ENCODE measurements at places on chromosomes 6 and 20.

GRCh38 chr6:150025201-150025917, at the start of gene RAET1L:
Gene RAET1L, minus strand, starts transcription at chr6:150025532. Its CDS starts 61 bp downstream, at chr6:150025471.
- DNase-seq: no peak

- no peak for DNase-seq
Measured at GRCh38 chr20:46649965-46650542, 1.2 kb downstream of the SLC13A3 start.

DNA sequence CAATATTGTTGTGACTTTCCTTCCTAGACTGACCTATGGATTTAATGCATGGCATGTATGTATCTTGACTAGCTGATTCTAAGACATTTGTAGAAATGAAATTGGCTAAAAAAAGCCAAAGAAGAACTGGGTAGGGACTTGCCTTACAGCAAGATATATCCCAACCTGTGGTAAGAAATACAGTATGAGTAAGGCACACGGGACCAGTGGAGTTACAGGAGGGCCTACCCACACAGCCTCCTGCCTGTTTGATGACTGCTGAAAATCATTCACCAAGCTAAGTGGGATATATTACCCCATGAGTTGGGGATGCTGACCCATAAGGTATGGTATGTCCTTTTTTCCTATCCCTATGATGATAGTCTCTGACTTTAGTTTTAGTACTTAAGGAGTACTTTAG, 112.2 kb downstream of the INSM1 start:
- DNase-seq: no peak

DNA sequence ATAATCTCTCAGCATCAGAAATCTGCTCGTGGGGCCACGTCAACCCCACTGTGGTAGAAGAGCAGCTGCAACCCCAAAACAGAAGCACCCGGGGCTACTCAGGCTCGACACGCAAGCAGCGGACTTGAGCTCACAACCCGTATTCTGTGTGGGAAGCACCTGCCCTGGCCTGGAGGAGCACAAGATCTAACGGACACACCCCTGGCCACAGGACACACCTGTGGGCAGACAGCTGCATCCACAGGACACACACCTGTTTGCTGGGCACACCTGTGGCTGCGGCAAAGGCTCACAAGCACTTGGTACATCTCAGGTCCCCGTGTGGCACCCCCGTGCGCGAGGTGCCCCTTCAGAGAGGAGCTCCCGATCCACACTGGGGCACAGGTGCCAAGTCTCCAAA, 36.5 kb downstream of the ZBTB46 start:
- DNase-seq: no peak

DNA sequence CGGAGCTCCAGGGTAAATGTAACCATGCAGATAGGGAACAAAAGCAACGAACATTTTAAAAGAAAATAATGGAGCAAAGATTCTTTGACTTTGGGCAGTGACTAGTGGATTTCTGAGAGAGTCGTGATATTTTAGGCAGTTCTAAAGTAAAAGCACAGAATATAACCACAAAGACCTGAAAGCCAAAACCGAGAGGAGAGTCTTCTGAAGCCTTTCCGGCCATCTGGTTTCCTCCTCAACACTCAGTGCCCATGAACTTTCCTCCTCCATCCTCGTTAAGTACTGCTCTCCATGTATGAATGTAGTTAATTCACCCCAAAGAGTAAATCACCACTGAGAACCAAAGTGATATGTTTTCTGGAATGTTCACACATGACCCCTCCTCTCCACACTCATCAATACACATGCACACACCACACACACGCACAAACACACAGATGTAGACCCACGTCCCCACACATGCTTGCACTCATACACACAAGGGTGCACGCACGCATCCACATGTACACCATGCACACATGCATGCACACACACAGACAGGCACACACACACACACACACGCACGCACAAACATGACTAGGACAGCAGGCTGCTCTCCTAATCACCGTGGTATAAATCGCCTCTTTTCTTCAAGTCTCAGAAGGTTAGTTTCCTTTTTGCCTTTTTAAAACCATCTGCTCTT, 109.5 kb downstream of the MYLK4 start:
- no peak for DNase-seq

- DNase-seq: no peak
Measured at GRCh38 chr6:43243664-43244321, 512 bp downstream of the TTBK1 start.

DNA sequence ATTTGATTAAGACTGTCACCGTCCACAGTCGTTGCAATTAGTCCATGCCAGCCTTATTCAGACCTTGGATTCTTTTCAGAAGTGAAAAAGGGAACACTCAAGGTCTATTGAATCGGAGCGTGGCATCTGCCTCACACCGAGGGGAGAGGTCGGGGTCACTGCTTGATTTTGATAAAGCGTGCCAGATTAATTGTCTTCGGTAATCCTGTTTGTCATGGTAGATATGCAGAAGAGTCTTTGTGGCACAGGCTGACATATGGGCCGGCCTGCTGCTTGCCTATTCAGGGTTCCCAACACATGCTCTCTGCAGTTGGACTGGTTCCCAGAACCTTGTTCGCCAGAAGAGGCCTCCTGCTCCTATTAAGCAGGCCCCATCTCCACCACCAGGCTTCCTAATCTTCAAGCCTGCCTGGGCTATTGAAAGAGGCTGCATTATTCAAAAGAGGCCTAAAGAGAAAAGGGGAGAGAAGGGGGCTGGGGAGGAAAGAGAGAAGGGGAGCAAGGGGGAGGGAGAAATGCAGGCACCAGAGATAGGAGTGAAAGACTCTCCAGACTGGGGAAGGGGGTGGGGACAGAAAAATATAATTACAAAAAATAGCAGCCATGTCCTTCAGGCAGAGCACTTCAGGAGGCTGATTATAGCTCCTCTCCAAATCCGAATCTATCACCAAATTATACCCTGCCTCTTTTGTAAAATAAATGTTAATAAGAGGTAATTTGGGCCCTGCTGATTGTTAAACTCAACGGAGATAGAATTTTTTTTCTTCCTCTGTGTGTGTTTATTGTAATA, 611.3 kb downstream of the HDGFL1 start:
- no peak for DNase-seq

DNA sequence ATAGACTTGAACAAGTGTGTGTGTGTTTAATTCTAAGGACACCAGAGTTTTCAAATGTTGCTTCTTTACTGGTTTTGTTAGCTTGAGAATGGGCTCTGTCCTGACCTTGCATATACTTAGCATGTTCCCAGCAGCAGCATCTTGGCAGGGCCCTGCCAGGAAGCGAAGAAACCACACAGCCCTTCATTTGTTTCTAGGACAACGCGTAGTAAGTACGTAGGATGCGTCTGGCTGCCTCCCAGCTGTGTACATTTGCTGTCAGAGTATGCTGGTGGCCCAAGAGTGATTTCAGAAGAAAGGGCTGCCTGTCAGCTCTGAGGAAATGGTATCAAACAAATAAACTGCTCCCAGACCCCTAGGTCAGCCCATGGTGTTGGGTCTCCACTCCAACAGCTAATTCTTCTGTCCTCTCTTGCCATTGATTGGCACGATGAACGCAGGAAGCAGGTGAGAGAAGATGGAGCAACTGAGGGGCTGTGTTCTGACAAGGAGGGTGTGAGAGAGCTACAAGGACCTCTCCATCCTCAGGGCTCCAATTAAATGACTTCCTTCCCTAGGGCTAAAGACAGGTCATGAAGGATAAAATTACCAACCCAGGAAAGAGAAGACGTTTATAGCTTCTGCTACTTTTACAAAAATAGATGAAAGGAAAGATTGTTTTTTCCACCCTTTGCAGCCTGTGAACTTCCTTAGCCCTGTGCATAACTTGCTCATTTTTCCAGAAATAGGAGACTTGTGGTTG, 55.9 kb upstream of the HDDC2 start:
- DNase-seq: no peak

GRCh38 chr6:74658391-74658790, 547.5 kb downstream of the COL12A1 start:
- no peak for DNase-seq

GRCh38 chr6:127518710-127519468, at the start of gene MTCL3:
Gene MTCL3, minus strand, starts transcription at chr6:127519335.
- DNase-seq: no peak

DNA sequence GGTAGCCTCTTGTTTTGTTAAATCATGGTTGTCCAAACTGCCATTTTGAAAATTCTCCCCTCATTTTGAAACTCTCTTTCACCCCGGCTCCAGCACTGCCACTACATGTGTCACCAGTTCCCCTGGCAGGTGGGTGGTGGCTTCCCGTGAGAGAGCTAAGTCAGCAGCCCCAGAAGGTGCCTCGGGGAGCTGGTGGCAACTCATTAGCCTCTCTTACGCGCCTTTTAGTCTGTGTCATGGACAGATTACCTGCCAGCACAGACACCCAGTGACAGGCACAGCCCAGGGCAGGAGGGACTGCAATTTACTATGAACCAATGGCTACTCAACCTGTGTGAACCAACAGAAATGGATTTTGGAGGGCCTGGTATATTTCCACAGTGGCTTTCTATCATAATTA, 147.1 kb upstream of the SASH1 start:
- no peak for DNase-seq

- DNase-seq: no peak
Measured at GRCh38 chr6:12280458-12280857, 9.7 kb upstream of the EDN1 start.

DNA sequence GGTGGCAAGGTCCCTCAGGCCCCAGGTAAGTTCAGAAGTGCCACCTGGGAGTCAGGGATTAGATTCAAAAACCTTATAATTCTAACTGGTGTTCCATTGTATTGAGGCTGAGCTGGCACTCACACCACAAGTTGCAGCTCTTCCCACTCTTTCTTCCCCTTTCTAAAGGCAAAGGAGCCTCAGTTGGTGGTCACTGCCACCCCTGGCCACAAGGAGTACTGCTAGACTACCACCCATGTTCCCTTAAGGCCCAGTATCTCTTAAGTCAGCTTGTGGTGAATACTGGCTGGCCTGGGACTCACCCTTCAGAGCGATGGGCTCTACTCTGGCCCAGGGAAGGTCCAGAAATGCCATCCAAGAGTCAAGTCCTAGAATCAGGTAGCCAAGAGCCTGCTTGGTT, 421.1 kb upstream of the KHDRBS2 start:
- DNase-seq: no peak

DNA sequence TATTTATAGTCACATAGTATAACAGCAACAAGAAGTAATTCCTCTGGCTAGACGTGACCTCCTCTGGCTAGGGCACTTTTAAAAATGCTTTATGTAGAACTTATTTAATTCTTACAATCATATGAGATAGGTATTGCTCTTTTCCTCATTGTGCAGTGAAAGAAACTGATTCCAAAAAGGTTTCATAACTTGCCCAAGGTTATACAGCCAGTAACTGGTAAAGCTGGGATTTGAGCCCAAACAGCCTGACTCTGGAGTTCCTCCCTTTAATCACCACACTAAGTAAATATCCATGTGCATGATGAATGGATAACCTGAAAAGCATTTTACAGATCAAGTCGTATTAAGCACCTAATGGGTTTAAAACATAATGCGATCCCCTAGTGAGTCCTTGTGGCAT, 214.6 kb downstream of the PRL start:
- no peak for DNase-seq

- no peak for DNase-seq
Measured at GRCh38 chr20:50601511-50602431, 89.6 kb downstream of the RIPOR3 start.

DNA sequence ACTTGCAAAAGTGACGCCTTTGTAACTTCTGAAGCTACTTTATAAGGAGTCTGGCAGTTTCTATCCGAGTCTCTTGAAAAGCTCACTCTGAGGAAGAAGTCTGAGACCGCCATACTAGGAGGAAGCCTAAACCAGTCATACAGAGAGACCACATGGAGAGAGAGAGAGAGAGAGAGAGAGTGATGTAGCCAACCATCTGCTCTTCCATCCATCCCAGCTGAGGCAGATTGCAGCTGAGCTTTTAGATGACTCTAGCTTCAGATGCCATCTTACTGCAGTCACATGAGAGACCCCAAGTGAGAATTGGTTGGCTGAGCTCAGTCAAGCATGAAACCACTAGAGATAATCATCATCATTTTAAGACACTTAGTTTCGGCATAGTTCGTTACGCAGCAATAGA, 15.0 kb upstream of the DTNBP1 start:
- no peak for DNase-seq

- no peak for DNase-seq
Measured at GRCh38 chr20:33399924-33400323, 1.4 kb downstream of the CDK5RAP1 start.

DNA sequence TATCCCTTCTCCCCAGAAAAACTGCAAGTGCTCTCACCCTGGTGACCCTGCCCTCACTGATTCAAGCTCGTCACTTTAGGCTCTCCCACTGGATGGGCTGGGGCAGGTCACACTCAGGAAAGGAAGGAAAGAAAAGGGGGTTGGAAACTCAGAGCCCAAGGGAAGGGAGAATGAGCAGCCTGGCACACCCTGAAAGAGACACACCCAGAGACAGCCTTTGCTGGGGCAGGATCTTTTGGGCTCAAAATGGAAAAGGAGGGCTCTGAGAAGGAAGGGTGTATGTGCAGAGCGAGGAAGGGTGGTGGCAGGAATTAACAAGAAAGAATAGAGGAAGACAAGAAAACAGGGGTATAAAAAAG, 2.5 kb downstream of the PPP1R18 start:
- no peak for DNase-seq

DNA sequence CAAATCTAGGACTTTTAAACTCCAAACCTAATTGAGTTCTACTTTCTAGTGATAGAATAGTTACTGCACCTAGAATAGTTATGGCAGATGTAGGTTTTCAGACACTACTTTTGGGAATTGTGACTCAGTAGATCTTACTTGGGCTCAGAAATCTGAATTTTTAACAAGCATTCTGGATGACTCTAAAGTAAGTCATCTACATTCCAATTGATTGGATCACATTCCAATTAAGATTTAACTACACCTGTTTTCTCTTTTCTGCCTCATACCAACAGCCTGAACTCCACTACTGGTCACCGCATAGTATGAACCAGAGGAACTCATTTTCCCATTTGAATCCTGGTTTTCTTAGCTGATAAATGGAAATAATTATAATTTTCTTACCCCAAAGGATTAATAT, 49.5 kb upstream of the TFAP2D start:
- no peak for DNase-seq

GRCh38 chr6:142823256-142823902, 121.6 kb downstream of the HIVEP2 start:
- no peak for DNase-seq

- DNase-seq: no peak
Measured at GRCh38 chr6:154187714-154188113, 148.7 kb downstream of the OPRM1 start.

- no peak for DNase-seq
Measured at GRCh38 chr20:53917145-53918019, 153.0 kb downstream of the BCAS1 start.

- no peak for DNase-seq
Measured at GRCh38 chr6:41712651-41713103, 22.7 kb downstream of the TFEB start.

DNA sequence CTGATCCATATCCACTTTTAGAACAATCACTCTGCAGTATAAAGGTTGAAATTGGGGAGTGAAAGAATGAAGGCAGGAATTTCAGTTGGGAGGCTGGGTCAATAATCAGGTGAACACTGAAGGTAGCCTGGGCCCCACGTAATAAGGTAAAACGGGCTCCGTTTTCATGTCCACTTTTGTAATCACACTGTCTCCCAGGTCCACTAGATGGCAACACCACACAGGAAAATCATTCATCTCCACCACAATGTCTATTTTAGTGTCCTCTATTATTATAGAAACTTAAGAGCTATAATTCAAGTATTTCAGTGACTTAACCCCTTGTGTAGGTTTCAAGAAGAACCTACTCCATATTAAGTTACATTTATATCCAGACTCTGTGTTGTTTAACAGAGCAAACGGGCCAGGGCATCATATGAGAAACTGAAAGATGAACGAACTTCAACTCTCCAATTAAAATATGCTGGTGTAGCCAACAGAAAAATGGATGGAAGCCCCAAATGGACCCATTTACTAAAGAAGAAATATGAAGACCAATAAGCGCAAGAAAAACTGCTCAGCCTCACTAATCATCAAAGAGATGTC, 45.9 kb upstream of the MC3R start:
- no peak for DNase-seq

All from NK-92 treated with Interleukin-12 subunit alpha and Interleukin-12 subunit beta, amount 100 ng/mL, for 24 hours (cell line).